ENCODE measurements at places on chromosomes 16 and 17.

GRCh38 chr17:80063830-80064585 lies 27.6 kb downstream of the CCDC40 start:
- no peak for DNase-seq

GRCh38 chr16:65285128-65286048 lies 163.5 kb upstream of the CDH11 start:
- no peak for DNase-seq

DNA sequence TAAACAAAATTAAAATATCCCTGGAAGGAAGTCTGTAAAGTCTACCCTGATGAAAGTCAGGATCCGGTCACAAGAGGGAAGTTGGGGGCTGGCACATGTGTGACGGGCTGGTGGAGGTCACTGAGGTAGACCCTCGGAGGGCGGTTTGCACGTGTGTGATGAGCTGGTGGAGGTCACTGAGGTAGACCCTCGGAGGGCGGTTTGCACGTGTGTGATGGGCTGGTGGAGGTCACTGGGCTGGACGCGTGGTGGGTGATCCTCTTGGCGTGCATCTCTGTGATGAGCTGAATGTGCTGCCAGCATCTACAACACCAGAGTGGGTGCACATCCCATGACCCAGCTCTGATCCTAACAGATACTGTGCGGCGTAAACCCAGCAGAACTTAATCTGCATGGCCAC lies 43.7 kb upstream of the METRNL start:
- DNase-seq = no peak

GRCh38 chr17:1004769-1005295 lies 7.9 kb downstream of the TIMM22 start:
- DNase-seq = no peak

- no peak for DNase-seq
Observed at GRCh38 chr17:52147431-52147830, 11.1 kb downstream of the CA10 start.

DNA sequence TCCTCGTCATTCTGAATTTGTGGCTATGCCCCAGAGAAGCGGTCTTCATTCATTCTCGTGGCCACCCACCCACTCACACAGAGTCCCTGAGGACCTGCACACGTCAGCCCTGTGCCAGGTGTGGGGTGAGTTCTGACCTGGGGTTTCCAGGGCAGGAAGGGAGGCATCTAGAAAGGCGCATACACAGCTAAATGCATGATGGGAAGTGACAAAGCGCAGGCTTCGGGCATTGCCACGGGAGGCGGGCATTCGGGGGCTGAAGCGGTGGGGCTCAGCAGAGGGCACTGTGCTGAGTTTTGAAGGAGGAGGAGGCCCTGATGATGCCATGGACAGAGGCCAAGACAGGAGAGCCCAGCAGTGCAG lies 10.9 kb downstream of the UBALD2 start:
- no peak for DNase-seq

- no peak for DNase-seq
Observed at GRCh38 chr16:85466304-85466700, 146.8 kb upstream of the GSE1 start.

DNA sequence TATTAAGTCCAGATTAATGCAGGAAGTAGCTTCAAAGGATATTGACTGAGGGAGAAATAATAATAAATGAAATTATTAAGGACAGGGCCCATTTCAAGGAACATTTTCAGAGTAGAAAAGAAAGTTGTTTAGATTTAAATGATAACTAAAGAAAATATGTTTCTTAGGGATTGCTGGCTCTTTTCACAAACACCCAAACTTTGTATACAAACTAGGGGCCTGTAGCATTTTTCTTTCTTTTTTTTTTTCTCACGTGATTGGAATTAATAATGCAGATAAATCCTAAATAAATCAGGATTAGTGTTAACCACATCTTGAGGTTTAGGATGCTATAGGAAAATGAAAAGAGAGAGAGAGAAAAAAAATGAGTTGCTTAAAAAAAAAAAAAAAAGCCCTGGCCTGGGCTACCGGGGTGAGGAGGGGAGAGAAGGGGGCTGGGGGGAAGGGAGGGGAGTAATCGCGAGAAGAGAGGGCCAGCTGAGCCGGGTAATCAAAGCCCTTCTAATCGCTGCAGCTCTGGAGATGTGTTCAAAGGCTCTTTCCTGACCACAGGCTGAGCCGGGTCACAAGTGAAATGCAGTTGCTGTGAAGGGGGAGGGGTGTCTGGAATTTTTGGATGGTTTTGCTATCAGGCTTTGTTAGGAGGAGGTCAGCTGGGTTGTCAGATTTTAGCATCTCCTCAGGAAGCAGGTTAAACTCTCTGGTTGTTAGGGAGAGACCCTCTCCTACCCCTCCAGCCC lies 104.6 kb upstream of the ZFHX3 start:
- DNase-seq = no peak

DNA sequence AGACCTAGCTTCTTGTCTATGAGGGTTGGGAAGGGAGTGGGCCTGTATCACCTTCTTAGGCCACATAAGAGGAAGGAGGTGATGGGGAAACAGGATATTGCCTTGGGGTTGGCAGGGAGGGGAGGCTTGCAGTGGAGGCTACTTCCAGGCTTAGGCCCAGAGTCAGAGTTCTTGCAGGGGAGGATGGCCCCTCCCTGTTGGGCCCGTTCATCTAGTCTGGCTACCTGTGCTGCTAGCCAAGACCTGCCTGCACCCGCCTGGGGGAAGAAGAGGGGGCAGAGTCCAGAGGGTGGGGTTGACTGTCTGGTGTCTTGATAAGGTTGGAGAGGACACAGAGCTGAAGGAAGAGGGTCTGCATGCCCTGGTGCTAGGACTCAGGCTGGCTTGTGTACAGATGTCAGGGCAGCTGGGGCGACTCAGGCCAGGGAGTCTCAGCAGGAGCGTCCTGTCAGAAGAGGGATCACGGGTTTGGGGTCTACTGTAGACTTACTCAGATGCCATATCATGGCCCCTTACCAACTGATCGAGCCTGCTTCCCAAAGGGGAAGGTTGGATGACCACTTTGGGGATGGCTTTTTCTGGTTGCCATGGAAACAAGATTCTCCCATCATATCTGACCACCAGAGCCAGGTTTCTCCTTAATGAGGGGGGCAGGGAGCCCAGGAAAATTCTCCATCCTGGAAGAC lies 5.3 kb downstream of the KDM6B start:
- no peak for DNase-seq

DNA sequence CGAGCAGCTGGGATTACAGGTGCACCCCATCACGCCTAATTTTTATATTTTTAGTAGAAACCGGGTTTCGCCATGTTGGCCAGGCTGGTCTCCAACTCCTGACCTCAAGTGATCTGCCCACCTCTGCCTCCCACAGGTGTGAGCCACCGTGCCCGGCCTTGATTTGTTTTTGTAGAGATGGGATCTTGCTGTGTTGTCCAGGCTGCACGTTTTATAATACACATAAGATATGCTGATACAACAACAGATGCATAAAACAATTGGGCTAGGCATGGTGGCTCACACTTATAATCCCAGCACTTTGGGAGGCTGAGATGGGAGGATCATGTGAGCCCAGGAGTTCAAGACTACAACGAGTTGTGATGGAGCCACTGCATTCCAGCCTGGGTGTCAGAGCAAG lies 6.0 kb downstream of the USP36 start:
- no peak for DNase-seq

GRCh38 chr16:1938316-1938715 lies 4.7 kb downstream of the MSRB1 start:
- no peak for DNase-seq

DNA sequence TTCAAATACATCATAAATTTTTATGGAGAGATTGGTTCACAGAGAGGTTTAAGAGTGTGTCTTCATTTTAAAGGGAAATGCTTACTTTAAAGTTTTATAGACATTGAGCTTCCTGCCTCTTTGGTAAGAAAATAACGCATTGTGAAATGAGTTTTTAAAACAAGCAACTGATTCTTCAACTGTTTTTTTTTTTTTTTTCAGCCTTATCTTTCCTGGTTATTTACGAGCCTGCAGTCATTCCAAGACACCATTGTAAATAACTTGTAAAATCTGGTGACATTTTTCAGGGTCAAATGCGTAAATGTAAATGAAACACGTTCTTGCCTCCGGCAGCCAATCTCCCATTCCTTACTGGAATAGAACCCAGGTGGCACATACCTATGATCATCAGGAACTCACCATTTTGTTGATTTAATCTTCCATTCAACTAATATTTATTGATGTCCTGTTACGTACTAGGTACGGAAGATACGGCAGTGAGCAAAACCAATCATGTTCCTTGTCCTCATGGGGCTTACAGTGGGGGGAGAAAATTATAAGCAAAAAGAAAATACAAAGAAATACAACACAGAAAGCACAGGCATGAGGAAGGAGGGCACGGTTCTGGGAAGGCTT lies 33.2 kb upstream of the CDYL2 start:
- no peak for DNase-seq

GRCh38 chr17:65638221-65638975 lies 77.0 kb upstream of the AXIN2 start:
- no peak for DNase-seq

- no peak for DNase-seq
Observed at GRCh38 chr16:22232277-22233036, 26.4 kb downstream of the EEF2K start.

DNA sequence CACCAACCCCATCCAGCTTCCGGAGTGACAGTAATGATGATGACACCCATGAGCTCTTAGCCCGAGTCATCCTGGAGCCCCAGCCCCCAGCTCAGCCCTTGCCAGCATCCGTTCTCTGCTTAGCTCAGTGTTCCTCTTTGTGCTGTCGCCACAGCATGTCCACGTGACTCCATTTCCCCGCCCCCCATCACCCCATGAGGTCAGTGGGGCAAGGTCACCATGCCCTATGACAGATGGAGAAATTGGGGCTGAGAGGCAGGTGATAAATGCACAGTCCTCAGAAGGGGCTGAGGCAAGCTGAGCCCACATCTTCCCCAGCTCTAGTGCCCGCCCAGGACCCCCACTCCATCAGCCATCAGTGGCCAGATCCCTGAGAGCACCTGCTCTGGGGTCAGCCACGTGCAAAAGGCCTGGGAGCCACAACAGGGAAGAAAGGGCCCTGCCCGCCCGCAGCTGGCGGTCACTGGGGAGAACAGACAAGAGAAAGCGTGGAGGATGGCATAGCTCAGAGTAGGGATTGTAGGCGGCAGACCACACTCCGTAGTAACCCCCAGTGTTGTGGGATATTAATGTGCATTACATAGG lies 17.1 kb downstream of the ITGB4 start:
- no peak for DNase-seq

DNA sequence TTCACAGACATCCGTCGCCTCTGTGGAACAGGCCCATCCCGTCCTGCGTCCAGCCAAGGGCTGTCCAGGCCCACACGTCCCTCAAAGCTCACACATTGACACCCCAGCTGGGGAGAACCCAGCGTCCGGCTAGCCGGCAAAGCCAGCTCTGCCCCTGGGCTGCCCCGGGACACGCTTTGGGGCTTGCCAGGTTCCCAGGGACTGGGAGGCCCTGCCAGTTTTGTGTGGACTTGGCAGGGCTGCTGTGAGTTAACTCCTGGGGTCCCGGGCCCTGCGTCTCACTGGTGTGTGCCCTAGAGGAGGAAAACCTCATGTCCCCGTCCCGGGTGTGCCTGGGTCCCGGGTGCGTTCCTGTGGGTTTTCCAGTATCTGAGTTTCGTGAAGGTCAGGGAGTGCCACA lies 6.3 kb downstream of the SOX8 start:
- no peak for DNase-seq

- DNase-seq = no peak
Observed at GRCh38 chr17:6240601-6241000, 170.4 kb downstream of the WSCD1 start.

DNA sequence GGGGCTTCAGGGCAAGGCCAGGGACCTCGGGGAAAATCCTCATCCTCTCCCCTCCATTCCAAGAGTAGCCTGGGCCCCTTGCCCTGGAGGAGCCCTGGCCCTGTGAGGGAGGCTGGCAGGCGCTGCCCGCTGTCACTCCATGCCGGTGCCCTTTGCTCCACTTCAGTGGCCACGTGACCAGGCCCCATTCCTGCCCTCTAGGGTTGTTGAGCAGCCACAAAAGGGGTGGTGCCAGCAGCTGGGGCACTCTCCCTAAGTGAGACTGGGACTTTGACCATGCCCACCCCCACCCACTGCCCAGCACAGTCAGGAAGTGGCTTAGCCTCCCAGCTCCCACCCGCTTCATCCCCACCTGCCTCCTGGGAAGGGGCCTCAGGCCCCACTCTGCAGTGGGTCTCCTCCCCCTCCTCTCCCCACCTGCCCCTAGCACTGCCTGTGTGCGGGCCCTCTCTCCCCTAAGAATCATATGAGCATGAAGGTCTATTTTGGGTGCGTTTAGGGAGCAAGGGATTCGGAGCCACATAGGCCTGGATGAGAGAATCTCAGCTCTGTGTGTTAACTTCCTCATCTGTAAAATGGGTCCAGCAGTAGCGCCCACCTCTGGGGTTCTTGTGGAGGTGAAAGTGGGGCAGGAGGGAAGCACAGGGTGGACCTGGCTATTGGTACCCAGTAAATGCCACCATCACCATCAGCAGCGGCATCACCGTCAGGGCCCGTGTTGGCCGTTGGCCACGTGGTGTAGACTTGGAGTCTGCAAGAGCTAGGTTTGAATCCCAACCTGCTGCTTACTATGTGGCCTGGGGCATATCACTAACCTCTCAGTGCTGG lies 7.2 kb downstream of the PDK2 start:
- DNase-seq = no peak

DNA sequence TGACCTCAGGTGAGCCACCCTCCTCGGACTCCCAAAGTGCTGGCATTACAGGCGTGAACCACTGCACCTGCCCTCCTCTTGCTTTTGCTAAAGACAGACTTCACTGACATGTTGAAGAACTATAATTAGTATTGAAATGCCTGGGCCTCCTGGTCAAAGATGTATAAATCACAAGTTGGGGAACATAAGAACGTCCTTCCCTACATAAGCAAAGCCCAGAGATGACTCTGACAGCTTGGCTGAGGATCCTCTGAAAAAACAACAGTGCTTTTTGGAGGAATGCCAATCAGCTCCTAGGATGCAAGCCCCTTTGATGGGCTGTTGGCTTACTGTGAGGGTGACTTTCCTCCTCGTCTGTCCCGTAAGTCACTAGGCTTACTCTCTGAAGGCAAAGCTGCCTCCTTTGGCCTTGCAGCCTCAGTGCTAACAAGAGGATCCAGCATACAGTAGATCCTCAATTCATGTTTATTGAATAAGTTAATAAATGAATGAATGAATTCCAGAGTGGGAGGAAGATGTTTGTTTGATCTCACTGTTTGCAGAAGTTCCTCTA lies 6.3 kb downstream of the APOH start:
- no peak for DNase-seq

DNA sequence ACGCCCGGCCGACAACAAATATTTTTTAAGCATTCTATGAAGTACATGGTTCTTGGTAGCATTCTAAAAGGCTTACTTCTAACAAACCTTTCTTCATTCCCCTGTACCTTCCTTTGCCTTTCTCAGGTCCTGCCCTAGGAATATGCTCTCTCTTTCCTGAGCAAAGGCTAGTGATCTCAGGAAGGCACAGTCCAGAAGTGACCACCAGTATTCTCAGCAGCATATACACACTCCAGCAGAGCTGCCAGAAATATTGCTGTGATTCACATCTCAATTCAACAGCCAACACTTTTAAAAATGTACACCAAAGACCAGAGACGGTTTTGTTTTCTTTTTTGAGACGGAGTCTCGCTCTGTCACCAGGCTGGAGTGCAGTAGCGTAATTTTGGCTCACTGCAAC lies 41.4 kb upstream of the ANKFY1 start:
- DNase-seq = no peak

GRCh38 chr16:9556949-9557665 lies 465.7 kb downstream of the HAPSTR1 start:
- DNase-seq = no peak

- no peak for DNase-seq
Observed at GRCh38 chr17:48647103-48647962, 21.2 kb upstream of the HOXB9 start.

Measured in right renal cortex interstitium (tissue), 3 donors.